Glomerular endothelial cell (primary cell): ENCODE measurements at places on chromosomes 2 and 18. TPM values are rescaled to one million over a fixed set of nuclear protein-coding genes. Genes with fewer than 3 reads are reported as not detected.

The ASTL gene
- total RNA-seq = not detected in 2 replicates

The ICOS gene
- total RNA-seq = not detected in 2 replicates

- no peak for DNase-seq
Observed at GRCh38 chr18:10441472-10441871, 13.0 kb upstream of the APCDD1 start.

- DNase-seq = no peak
Observed at GRCh38 chr2:138444411-138444810, 57.2 kb upstream of the SPOPL start.

DNA sequence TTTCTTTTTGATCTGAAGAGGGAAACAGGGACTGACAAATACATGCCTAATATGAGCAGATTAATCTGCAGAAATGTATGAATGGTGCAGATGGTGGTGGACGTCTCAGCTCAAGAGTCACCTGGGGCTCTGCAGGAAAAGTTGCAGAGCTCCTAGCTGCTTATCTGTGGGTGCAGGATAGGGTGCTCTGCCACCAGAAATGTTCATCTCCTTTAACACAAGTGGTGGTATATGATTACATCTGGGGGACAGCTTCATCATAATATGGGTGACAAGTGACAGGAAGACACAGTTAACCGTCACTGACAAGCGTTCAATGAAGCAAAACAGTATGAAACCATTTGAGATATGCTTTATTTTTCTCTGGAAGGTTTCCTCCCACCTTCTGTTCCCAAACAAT, 121.2 kb upstream of the LINC00305 start:
- no peak for DNase-seq

The CAPN14 gene
- total RNA-seq = 0.15 and 0.35 TPM in 2 replicates

GRCh38 chr2:241445426-241445825, 63.0 kb downstream of the STK25 start:
- no peak for DNase-seq

The C2orf15 gene
- 0.41 TPM in 1 of 2 replicates, not detected in the other for total RNA-seq

DNA sequence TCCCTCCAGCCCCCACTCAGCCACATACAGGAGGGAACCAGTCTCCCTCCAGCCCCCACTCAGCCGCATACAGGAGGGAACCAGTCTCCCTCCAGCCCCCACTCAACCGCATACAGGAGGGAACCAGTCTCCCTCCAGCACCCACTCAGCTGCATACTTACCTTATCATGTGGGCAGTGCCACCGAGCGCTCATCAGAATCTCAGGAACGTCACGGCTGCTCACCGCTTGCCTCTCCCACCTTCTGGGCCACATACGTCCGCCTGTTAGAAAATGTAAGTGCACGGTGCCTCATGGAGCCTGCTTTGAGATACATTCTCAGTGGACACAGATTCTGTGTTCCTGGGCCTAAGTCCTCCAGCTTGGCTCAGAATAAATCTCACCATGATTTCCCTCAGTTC, 124.8 kb downstream of the PXDN start:
- no peak for DNase-seq

- DNase-seq = no peak
Observed at GRCh38 chr2:199606193-199606780, 148.5 kb upstream of the SATB2 start.

The SCN9A gene
- total RNA-seq = 9.3 and 10.0 TPM in 2 replicates
